ENCODE measurements at places on chromosomes 4 and X.

- DNase-seq, result no peak
Measured at GRCh38 chr4:3710451-3711182, 55.6 kb upstream of the ADRA2C start.

DNA sequence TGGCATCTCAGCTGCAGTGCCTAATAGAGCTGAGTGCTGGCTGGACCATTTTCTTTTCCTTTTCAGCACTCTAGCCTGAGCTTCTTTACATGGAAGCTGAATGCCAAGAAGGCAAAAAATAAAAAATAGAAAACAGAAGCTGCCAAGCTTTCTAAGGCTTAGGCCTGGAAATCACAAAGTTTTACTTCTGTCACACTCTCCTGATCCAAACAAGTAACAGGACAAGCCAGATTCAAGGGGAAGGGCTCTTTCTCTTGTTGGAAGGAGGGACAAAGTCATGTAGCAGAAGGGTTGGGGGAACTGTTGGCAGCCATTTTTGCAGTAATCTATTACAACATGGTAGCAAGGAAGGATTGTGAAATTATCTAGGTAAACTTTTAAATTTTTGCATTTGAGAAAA, 131.8 kb downstream of the MSL3 start:
- no peak for DNase-seq

- no peak for DNase-seq
Measured at GRCh38 chrX:150482537-150483206, 85.7 kb upstream of the MTM1 start.

DNA sequence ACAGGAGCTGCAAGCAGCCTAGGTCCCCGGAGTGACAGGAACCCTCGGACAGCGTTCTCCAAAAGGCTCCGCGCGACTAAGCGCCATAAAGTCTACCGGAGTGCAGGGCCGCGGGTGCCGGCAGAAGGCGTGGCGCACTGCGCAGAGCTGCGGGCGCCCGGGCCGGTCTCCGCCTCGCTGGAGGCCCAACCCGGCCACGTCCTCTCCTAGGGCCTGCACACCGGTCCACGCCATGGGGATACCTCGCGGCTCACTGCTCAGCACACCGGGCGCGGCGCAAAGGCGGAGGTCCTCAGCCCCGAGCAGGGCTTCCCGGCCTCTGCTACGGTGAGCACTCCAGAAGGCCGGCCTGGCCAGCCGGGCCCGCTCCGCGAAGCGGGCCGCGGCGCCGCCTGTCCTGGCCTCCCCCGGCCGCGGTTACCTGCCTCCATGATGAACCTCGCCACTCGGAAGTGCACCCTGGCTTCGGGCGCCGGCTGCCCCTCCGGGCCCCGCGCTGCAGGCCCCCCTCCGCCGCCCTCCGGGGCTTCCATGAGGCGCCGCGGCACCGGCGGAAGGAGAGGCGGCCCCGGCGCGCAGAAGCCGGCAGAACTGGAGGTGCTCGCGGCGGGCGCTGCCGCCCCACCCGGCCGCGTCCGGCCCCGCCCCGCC, at the start of gene CCNQ:
Gene CCNQ (minus strand): TSS at position 599 of the 651 bp plus-strand sequence. CDS start 66 bp downstream, at position 533.
- no peak for DNase-seq

GRCh38 chr4:8403976-8404375, 36.5 kb downstream of the ACOX3 start:
- no peak for DNase-seq

- no peak for DNase-seq
Measured at GRCh38 chr4:148574502-148574901, 132.3 kb upstream of the NR3C2 start.

GRCh38 chr4:42683393-42683792, 26.5 kb upstream of the ATP8A1 start:
- no peak for DNase-seq
